NCI-H226 (cell line): ENCODE measurements at places on chromosomes 5 and 9.

GRCh38 chr9:128175726-128176125 lies 15.6 kb downstream of the CIZ1 start:
- no peak for DNase-seq

DNA sequence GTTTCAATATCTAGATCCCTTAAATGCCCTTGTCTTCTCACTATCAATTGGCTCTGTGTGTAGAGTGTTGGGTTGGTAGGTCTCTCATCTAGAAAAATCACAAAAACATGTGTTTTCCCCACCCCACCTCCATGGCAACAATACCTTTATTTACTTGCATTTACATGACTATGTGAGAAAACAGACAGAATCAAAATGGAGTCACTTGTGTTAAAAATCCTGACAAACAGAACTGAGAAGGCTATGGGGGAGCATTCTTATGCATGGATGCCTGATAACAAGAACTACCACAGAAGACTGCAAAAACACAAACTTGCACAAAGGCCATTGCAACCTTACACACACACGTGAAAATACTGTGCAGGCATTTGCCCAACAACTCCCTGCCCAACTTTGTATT lies 1352.9 kb upstream of the CDH9 start:
- DNase-seq: no peak

- no peak for DNase-seq
Measured at GRCh38 chr9:78393340-78393739, 96.4 kb downstream of the PSAT1 start.

- no peak for DNase-seq
Measured at GRCh38 chr5:40258222-40258621, 421.5 kb upstream of the PTGER4 start.

DNA sequence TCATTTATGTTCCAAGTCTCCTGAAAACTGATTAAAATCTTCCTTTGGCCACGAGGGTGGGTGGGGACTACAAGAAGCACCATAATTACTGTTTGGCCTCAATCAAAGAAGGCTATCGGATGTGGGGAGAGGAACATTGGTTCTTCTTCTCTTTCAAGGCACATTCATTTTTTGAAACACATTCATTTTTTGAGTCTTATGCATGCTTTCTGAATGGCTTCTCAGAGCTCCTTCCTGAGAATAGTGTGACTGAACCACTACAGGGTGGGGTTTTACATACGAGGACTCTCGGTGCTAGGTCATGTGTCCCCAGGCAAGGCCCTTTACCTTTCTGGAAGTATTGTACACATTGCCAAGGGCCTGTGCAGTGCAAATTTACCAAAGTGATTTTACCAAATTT lies 7.0 kb upstream of the GRIA1 start:
- DNase-seq: no peak
